ENCODE measurements at places on chromosomes 2 and 18.

- no peak for DNase-seq
Observed at GRCh38 chr2:69933839-69934613, 19.1 kb downstream of the MXD1 start.

DNA sequence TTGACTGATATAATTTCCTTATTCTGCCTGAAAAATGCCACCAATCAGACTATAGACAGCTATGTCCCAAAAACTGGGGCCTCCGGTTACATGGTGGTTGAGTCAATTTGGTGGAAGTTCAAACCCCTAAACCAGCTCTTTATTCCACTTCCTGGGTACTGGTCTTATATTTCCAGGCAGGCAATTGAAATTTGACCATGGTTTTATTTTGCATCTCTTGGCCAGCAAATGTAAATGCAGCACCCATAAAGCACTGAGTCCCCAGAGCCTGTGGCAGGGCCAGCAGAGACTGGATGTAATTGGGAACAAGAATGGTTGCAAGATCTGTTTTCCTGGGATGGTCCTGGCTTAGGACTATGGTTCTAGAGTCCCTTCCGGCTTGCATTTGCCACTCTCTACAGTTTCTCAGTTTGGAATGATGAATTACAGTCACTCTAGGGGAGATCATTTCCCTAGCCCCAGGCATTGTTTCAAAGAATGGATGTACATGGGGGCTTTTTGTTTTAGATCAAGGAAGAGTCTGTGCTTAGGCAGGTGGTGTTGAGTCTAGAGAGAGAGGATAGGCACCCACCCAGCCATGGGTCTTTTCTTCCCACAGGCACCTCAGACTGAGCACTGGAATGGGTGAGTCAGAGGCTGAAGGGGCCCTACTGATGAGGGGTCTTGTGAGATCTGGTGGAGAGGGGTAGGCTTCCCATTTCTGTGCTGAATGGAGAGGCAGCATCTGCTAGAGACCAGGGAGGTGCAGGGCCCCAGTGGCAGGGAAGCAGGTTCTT is 108.4 kb upstream of the CDC42EP3 start:
- no peak for DNase-seq

GRCh38 chr2:46098621-46099062 is 198.6 kb upstream of the EPAS1 start:
- no peak for DNase-seq

DNA sequence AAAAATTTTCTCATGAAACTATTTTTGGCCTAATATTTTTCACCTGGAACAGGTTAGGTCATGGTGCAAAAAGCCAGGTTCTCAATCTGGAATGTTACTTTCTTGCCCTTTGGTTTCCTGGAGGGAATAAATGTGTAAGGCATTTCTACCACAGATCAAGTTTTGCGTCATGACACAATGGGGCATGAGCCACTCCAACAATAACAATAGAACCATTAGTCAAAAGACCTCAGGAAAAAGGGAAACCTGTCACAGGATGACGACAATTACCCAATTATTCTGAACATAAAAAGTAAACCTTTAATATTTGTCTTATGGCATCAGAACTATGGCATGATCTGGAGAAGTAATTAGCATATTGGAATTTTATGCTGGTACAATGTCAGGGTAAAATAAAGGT is 88.2 kb upstream of the HNRNPA3 start:
- no peak for DNase-seq

GRCh38 chr18:68221111-68221724 is 493.7 kb downstream of the TMX3 start:
- no peak for DNase-seq

DNA sequence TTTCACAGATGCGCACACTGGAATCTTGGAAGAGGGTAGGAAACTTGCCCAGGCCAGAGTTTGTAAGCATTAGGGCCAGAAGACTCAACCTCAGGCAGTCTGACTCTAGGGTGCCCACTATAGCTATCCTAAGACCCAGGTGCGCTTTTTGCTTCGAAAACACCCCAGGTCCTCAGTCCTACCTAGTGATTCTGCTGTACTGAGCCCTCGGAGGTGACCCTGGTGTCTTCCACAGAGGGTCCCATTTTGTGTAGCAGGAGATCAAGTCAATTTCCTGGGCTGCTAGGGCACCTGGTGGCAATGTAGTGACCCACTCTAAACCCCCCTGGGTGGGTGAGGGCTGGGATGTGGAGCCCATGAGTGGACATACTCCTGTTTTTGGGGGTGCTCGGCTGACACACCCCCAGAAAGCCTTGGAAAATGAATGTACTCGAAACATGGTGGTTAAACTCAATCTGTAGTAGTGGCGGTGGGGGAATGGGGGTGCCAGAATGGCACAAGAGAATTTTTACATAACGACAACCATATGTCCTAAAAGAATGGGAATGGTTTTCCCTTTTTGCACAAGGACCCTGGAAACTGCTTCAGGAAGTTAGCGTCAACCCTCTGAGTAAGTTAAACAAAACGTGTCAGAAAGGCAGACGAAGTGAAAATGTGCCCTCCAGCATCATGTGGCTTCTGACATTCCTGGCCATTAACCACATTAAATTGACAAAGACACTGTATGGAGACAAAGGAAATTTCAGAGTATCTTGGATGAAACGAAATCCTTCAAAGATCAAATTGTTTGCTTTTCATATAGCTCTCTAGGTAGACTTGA is 218.0 kb upstream of the COPS8 start:
- DNase-seq: no peak

GRCh38 chr2:240877460-240878340 is 9.1 kb downstream of the AGXT start:
- no peak for DNase-seq

- DNase-seq: no peak
Observed at GRCh38 chr2:197174539-197175094, 136.0 kb downstream of the ANKRD44 start.

DNA sequence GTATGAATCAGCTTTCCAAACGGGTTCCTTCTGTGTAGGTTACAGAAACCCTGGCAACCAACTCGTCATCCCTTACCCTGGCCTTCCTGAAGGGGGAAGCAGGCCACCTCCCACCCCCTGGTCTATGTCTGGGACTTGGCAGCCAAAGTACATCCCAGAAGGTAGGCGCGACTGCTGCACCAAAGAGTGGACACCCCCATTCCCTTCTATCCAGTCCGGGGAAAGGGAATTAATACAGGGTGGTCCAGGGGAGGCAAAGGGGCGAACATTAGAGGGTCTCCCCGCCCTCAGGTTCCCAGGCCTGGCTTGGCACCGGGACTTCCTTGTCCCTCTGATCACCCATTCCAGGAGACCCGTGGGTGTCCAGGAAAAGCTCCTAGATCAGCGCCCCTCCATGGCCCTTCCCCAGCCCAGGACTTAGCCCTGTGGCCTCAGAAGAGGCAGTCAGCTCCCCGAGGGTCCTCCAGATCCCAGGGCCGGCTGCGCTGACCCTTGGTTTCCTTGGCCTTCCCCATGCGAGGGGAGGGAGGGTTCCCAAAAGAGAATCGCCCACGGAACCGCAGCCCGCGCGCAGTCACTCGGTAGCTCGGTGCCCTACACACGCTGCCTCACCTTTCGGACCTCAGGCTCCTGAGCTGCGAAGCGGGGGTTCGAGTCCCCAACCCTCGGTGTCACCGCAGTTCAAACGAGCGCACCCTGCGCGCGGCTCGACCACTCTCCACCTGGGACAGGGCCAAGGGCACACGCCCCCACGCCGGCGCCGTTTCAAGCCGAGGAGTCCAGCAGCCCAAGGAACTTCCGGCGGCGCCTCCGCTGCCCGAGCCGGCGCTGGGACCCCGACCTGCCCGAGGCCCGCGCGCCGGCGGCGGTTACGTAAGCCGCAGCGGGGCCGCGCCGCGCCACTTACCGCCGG is at the start of gene PER2:
Gene PER2 (minus strand): TSS at position 874 of the 913 bp plus-strand sequence. CDS start 10,674 bp downstream, outside the sequence.
- peak; percentile 37 for DNase-seq

- no peak for DNase-seq
Observed at GRCh38 chr18:61086657-61087056, 246.6 kb upstream of the CDH20 start.

- DNase-seq: no peak
Observed at GRCh38 chr2:134491022-134491421, 227.8 kb downstream of the TMEM163 start.

GRCh38 chr18:8406186-8406867 is 202.9 kb upstream of the RAB12 start:
- DNase-seq: no peak

- DNase-seq: no peak
Observed at GRCh38 chr18:63879709-63880108, 7.8 kb upstream of the SERPINB2 start.

DNA sequence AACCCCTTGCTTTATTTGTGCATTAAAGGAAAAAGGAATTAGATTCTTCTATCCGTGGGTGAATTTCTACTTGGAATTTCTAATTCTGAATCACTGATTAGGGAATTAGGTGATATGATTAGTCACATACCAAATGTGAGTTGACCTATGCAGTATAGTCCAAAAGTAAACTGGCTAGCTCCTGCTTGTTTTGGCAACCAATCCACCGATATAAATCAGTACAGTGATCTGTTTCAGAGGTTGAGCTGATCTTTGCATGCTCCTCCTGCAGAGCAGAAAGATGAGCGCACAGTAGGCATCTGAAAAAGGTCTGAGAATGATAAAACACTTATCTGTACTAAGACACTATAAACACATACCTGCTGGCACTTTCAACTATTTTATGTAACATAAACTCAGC is 86.6 kb downstream of the LRP1B start:
- no peak for DNase-seq

DNA sequence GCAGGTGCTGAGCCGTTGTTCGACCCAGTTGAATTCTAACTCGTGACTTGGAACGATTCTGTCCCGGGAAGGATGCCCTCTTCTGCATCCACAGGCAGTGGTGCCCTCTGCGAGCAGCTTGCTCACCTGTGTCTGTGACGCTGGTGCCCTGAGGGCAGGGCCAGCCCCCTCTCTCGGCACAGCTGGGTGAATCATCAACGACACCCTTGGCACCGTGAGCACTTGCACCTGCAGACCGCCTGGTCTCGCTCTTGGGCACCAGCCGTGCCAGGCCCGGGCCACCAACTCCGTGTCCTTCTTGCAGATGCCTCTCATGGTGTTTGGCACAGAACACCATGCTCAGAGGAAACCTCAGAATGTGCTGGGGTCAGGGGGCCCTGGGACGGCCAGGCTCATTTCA is 75.0 kb downstream of the SLC66A2 start:
- DNase-seq: no peak

DNA sequence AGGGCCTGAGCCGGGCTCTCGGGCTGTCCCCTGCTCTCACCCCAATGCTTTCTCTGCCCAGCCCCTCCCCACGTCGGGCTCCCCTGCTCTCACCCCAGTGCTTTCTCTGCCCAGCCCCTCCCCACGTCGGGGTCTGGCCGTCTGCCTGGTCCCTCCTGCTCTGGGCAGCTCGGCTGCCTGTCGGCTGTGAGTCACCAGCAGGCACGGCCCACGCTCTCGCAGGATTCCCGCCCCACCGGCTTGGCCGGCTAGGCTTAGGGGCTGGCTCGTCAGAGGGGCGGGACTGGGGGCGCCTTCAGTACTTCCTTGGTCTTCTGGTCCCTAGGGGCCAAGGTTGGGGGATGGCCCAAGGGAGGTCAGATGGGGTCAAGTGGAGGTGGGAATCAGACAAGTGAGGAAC is 3.3 kb downstream of the BOK start:
- DNase-seq: no peak

DNA sequence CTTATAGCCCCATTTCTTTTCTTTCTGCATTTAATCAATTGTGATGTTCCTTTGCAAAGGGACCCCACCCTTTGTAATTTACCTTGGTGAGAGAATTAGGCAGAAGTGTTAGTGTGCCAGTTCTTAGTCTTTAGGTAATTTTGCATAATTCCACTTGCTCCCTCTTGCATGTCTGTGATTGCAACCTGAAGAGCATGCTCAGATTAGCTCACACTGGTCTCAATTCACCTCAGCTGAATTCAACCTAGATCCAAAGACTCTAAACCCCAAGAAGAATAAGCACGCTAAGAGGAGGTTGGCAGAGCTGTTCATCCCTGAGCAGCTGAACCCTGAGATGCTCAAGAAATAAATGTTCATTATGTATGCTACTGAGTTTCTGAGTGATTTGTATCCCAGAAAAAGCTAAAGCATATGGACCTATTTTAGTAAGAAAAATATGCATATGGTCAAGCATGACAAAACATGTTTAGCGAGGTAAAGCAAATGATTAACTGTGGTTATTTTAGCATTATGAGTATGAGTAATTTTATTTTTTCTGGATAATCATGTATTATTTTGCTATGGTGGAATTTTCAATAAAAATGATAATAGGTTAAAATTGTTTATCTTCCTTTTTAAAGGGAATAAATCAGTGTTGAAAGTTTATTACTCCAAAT is 299.2 kb upstream of the ZSWIM2 start:
- peak; percentile 81 for DNase-seq

GRCh38 chr2:144570566-144570965 is 50.6 kb upstream of the ZEB2 start:
- DNase-seq: no peak

DNA sequence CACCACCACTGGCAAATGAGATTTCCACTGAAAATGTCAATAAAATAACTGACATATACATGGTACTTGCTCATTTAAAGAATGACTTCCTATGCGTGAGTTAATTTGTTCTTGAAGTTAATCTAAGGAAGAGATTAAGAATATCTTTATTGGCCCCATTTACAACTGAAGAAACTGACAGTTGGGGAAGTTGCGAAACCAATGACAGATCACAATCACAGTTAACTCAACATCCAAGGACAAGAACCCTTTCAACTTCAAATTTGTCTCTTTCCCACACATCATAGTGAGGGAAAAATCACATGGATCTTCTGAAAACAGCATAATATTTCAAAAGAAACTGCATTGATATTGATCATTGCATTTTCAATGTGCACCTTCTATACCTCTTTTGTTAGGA is 565.4 kb downstream of the IRS1 start:
- no peak for DNase-seq

DNA sequence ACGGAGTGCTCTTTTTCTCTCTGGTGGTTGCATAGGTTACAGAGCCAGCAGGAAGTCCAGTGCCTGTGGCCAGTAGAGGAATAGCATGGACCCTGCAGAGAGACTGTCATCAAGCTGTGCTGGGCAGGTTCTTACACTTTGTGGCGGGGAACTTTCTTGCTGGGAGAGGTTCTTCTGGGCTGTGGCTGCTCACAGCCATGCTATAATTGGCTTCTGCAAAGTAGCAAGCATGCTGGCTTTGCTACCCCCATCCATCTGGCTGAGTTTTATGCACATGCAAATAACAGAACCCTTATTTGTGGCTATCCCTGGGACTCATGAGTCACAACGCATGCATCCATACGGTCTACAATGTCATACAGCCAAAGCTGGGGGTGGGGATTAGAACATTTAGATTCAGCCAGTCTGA is 68.9 kb downstream of the PLCL1 start:
- peak; percentile 7 for DNase-seq

DNA sequence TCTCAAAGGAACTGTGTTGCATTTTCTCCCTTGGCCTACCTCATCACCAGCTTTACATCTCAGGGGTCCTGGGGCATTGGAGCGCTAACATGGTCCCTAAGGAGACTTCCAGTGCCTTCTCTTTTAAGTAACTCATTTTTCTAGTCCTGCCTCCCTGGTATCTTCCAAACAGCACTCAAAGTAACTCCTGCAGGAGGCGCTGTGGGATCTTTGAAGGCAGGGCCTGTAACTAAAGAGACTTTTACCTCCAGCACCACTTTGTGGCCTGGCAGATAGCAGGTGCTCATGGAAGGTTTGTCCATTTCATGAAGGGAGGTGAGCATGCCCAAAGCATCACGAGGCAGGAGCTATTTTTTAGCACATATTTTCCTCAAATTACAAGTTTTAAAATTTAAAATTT is 411.0 kb upstream of the GYPC start:
- peak; percentile 33 for DNase-seq

- no peak for DNase-seq
Observed at GRCh38 chr18:610214-610928, 13.6 kb downstream of the CLUL1 start.

GRCh38 chr2:237222178-237222577 is 136.5 kb downstream of the COPS8 start:
- DNase-seq: no peak

- DNase-seq: peak; percentile 7
Observed at GRCh38 chr2:133434959-133435668, 133.1 kb downstream of the NCKAP5 start.
